ENCODE measurements at places on chromosomes 6 and 20.

DNA sequence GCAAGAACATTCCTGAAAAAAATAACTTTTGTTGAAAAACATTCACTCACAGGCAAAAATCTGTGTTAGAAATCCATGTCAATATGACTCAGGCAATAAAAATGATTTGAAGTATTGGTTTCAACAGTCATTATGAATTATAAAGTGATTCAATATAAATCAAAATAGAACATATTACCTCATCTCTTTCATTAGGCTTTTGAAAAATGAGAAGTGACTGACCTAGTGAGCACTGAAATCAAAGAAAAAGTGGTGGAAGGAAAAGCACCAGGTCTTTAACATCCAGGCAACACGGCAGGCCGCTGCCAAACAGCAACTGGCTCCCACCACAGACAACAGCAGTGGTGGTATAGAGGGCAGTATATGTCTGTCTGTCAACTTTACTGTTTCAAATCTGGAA is 68.9 kb downstream of the MAN1A1 start:
- no peak for DNase-seq

- DNase-seq = no peak
Observed at GRCh38 chr20:507761-508332, 35.7 kb downstream of the CSNK2A1 start.

- no peak for DNase-seq
Observed at GRCh38 chr6:62286470-62286843, 432 bp upstream of the KHDRBS2 start.

- DNase-seq = peak; percentile 58
Observed at GRCh38 chr6:169890049-169890448, 138.6 kb downstream of the ERMARD start.

- no peak for DNase-seq
Observed at GRCh38 chr6:46331461-46331860, 159.8 kb downstream of the RCAN2 start.

DNA sequence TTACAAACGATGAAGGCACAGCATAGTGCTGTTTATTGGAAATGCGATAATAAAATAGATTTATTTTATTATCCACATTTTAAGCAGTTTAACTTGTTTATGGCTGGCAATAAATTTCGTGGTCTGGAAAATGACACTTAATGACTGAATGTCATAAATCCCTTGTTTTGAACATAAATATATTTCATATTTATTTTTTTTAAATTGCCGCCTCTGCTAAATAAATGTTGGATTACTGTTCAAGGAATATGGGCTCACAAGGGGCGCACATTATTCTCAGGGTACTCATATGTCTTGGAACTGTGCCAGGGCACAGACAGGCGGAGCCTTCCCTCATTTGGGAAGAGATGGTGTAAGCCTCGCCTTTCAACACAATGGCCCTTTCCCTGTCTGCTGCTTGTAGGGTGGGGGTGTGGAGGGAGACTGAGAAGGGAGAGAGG is 134.3 kb downstream of the PXDC1 start:
- DNase-seq = peak; percentile 74

- peak; percentile 94 for DNase-seq
Observed at GRCh38 chr6:32047084-32047478, 8.9 kb downstream of the CYP21A2 start.

DNA sequence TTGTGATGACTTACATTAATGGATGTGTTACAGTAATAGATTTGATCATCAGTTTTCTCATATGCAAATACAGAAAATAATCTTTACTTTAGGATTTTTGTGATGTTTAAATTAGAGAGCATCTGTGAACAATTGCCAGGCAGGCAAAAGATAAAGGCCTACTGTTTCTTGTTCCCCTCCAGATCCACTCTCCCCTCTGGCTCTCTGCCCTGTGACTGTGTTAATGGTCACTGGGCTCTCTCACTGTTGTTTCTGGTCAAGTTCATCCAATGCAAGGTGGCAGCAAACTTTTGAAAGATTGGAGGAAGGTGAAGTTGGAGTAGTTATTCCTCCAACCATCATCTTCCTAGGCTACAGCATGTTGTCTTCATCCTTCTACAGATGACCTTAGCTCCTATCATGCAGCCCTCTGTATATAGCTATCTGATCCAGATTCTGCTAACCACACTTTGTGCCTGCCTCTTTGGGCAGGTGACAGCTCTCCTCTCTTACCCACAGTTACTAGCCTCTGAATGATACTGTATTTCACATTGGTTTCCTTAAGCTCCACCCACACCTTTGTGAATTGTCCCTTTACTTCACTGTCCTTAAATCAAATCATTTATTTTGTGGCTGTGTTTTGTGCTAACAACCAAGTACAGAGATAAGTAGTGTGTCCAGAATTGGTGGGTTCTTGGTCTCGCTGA is 48.9 kb upstream of the ARG1 start:
- no peak for DNase-seq

DNA sequence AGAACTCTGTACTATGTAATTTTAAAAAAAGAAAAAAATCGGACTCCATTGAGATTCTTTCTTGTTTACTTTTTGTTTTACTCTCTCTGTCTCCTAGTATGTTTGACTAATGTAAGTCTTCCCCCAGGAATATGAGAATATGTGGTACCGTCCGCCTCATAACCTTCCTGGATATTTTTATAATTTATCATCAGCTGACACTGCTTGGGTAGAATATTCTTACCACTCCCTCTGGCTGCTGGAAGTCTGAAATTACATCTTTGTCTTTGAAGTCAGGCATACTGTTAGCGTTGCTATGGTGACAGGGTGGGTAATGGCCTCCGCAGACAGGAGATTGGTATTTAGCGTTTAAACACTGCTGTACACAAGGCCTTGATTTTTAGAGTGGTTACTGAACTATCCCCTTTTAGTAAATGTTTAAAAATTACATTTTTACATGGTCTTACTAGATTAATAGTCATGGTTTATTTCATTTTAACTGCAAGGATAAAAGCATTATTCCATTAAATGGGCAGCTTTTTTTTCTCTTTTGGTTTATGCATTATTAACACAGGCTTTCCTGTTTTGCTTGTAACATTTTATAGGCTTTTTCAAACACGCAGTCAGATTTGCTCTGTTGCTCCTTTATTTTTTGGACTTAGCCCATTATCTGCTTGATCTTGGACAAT is 176.4 kb downstream of the ARID1B start:
- DNase-seq = no peak

DNA sequence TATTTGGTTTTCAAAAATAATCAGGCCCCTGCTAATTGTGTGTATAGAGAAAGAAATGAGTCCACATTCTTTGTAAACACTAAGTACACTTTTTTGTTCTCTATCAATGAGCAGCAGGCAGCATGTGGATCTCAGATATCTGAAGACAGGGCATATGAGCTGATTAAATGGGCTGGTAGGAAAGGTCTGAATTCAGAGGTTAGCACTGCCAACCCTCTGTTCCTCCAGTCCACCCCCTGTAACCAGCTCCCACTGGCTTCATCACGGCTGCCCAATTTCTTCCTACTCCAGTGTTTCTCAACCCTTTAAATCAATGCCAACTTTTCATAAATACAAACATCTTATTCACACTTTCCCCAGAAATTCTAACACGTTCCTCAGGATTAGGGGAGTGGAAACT is 128.5 kb downstream of the TPBG start:
- no peak for DNase-seq

GRCh38 chr6:132733283-132733682 is 19.4 kb upstream of the VNN1 start:
- DNase-seq = no peak

DNA sequence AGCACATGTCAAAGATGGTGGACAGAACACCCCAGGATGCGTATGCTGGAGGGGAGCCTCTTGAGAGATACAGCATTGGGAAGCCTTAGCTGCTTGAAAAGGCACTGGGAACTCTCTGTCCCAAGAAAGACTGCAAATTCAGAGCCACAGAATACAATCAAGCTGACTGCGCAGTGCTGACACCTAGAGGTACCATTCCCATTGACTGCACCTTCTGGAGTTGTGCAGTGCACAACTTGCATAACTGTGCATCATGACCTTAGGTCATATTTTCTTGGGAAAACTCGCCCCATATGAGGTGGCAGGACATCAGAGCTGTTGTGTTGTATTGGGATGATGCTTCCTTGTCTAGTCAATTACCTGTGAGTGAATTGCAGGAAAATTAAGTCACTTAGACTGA is 646.5 kb upstream of the NOX3 start:
- DNase-seq = no peak
